Mucosa of descending colon (tissue), 3 donors: ENCODE measurements at places on chromosomes 11 and 22.

GRCh38 chr11:44791316-44791925 lies 64.7 kb downstream of the TSPAN18 start:
- DNase-seq: no peak

DNA sequence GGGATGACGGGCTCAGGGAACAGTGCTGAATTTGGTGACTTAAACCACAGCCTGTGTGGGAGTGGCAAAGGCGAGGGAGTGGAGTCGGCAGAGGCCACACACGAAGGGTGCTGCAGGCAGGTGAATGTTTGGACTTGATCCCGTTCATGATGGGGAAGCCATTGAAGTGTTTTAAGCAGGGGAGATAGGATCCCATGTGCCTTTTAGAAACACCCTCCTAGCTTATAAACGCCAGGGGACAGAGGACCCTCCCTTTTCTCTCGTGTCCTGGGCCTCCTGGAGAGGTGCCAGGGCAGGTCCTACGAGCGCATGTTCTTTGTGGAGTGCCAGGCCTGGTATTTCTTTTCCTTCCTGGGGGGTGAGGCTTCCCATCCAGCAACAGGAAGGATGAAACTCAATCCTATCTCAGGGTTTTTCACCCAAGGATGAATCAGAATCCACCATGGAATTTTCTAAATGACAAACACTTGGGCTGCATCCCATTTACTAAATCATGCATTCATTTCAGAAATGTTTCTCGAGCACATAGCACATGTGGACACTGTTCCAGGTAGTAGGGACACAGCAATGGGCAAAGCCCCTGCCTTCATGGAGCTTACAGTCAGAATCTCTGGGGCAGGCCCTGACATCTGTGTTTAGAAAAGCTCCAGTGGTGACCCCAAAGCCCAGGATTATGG lies 59.6 kb downstream of the CHRDL2 start:
- no peak for DNase-seq

GRCh38 chr11:103035791-103036434 lies 56.0 kb downstream of the DCUN1D5 start:
- no peak for DNase-seq

DNA sequence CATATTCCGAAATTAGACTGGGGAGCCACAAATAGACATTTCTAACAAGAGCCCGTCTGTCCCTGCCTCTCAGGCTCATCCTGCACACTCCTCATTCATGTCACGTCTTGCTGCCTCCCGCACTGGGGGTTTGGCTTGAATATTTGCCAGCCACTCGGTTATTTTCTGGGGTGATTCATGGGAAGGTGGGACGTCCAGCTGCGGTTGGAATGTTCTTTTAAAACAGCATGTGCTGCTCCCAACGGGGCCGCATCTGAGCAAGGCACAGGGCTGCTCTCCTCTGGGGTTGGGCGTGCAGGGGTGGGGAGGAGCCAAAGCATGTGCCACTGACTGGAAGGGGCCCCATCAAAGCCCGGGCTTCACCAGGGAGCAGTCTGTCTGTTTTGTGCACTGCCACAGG lies 25.9 kb upstream of the SLC5A4 start:
- DNase-seq: no peak

DNA sequence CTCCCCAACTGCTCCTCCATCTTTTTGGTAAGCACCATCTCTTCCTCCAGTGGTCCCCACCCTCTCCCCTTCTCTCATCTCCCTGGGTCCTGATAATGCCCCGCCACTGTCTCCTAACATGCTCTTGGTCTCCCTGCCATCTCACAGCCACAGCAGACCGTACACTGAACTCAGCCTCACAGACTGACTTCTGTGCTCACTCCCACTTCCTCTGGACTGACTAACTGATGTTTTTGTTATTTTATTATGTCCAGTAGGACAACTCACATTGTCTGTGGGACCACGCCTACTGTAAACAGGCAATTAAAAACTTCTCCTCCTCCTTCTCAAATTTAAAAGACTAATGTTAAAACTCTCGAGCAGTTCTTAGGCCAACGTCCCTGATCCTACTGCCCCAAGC lies 2.6 kb upstream of the GNAZ start:
- no peak for DNase-seq

DNA sequence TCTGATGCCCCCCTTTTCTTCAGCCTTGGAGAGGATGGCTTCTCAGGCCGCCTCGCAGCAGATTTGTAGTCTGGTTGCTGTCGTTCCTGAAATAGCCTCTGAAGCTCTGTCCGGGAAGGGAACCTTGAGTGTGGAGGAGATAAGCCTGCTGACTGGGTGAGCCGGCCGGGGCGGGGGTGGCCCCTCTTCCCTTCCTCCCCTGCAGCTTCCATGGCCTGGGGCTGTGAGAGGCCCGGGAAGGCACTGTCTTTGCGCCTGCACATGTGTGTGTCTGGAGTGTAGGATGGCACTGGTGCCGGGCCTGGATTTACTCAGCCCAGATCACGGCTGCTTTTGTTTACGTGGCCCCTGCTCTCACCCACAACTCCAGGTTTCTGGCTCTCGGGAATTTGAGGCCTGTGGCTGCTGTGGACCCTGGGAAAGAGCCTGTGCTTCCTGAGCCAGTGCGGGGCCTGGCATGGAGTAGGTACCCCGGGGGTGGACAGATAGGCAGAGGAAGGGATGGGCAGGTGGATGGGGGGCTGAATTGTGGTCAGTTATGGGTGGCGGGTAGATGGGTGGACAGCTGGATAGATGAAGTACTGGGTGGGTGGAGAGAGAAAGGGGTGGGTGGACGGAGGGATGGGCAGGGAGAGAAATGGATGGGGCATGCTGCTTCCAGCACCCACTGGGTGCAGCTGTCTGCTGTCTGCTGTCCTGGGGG lies 16.6 kb downstream of the KCNQ1 start:
- no peak for DNase-seq

GRCh38 chr11:34223021-34223813 lies 117.8 kb downstream of the NAT10 start:
- peak; percentile 66 for DNase-seq

- no peak for DNase-seq
Observed at GRCh38 chr11:44766972-44767278, 40.2 kb downstream of the TSPAN18 start.

- no peak for DNase-seq
Observed at GRCh38 chr11:66878474-66878873, 21.6 kb downstream of the LRFN4 start.

DNA sequence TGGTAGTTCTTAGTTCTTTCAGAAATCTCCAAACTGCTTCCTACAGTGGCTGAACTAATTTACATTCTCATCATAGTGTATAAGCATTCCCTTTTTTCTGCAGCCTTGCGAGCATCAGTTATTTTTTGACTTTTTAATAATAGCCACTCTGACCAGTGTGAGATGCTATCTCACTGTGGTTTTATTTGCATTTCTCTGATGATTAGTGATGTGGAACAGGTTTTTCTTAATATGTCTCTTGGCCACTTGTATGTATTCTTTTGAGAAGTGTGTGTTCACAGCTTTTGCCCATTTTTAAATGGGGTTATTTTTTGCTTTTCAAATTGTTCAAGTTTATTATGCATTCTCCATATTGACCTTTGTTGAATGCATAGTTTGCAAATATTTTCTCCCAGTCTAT lies 459.3 kb downstream of the NTM start:
- no peak for DNase-seq

DNA sequence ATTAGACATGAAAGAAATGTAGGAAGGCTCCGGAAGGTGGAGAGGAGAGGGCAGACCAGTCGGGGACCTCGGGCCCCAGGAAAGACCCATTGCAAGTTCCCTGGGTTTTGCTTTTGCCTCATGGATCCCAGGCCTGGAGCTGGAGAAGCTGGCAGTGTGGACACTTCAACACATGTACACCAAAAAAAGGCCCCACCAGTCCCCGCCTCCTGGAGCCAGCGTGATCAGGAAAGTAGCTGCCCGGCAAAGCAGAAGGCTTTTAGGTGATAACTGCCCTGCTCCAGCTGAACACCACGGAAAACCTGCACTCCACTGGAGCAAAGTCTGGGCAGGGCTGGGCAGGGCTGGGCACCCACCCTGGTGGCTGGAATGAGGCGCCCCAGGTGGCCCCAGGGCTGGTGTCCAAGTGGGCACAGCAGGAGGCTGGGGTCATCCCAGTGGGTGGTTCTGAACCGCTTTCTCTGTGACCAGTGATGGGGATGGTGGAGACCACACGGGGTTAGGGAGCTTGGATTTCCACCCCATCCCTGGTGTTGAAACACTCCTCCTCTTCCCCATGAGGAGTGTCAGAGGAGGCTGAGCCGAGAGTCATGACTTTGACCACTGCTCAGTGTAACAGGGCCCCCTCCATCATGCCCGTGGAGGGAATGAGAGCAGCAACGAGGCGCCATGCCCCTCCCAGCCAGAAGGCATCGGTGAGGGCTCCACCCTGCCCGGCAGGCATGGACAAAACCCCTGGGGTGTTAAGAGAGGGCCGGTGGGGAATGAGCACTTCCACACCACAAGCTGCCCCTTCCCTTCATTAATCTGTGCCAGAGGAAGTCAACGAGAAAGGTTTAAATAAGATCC lies 16.9 kb upstream of the MUC5AC start:
- no peak for DNase-seq

DNA sequence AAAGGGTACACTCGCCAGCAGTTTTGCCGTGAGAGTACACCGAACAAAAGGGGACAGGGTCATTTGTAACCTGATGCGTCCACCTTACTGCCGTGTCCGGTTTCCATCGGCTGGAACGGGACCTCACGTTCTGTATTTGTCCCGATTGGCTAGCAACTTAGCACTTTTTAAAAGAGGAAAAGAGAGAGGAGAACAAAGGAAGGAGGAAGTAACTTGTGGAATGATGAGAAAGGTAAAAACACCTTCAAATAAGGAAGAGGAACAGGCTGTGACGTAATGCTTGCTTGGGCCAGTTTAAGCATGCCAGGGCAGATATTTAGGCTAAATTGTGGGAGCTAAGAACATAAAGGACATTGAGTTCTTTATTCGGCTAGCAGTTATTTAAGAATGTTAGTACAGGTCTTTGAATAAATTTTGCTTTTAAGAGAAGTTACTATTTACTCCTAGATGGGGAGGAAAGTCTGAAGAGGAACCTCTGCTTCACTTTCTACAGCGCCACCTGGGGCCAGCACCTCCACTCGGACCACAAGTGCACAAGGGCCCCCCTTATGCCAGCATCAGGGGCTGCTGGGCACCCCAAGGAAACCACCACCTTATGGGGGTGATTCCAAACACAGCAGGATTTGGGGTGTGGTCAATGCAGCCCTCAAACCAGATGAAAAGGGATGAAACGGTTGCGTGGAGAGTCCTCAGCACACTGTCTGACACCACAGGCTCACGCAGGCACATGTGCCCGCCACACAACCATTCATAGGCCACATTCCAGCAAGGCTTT lies 5.8 kb downstream of the ARSA start:
- peak; percentile 71 for DNase-seq

- no peak for DNase-seq
Observed at GRCh38 chr22:46363611-46364321, 28.3 kb downstream of the TRMU start.

- DNase-seq: no peak
Observed at GRCh38 chr11:118625036-118625690, 17.7 kb downstream of the PHLDB1 start.

DNA sequence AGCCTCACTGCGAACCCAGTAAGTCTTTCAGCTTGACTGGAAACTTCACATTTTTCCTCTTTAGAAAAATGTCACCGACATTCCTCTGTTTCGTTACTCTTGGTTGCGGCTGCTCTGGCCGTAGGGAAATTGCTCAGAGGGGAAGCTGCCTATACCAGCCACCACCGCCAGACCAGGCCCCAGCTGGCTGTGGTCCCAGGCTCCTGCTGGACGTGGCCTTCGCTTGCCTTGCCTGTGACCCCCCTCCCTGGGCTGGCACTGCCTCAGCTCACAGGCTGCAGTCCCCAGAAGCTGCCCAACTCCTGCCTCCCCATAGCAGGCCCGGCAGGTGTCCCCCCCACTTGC lies 197.8 kb downstream of the MN1 start:
- DNase-seq: no peak

DNA sequence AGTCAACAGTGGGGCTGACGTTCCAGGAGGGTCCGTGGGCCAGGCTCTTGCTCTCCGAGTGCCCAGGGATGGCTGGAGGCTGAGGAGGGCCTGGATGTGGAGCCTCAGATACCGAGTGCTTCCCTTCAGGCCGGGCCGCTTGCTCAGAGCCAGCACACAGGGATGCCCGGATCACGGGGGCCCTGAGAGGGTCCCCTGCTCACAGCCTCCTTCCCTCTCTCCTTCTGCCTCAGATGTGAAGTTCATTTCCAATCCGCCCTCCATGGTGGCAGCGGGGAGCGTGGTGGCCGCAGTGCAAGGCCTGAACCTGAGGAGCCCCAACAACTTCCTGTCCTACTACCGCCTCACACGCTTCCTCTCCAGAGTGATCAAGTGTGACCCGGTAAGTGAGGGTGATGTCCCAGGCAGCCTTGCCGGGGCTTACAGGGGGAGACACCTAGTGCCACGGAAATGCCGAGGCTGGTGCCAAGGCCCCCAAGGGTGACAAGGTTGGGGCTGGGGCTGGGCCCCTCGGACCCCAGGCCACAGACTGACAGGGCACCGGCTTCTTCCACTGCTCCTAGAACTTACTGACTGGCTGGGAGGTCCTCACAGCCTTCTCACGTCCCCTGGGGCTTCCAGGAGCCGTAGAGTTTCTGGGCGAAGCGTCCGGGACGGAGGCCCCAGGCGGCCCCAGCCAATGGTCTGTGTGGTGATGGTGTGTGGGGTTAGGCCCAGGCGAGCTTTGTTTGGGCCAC lies 7.0 kb downstream of the CCND1 start:
- peak; percentile 11 for DNase-seq

DNA sequence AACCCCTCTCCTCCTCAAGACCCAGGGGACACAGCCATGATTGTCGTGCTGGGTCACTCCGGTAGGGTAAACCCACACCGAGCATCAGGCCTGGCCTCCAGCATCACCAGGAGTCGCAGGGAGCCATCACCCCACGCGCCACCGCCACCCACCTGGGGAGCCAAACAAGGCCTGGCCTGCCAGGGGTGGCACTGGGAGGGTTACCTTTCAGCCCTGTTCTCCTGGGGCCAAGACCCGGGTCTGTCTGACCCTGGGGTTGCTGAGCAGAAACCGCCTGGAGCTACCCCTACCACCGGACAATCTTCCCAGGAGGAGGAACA lies 39.3 kb upstream of the NNMT start:
- DNase-seq: no peak

DNA sequence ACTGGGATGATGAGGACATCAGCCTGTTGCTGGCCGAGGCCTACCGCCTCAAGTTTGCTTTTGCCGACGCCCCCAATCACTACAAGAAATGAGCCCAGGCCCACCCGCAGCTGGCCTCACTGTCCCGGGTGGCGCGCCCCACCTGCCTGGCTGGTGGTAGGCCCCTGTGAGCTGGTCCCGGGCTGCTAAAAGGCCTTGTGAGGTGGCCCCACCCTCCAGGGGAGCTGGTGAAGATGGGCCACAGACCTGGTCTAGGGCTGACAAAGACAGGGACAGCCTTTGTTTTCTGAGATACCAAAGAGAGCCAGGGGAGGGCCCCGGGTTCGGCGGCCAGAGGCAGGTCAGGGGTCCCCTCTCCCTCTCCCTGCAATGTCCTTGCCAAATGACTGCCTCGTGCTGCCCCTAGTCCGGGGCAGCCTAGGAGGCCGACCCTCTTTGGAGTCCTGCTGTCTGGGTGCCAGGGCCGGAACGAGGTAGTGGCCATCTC lies 411.1 kb downstream of the TBC1D22A start:
- peak; percentile 4 for DNase-seq

GRCh38 chr11:2305140-2305778 lies 3.4 kb downstream of the TSPAN32 start:
- peak; percentile 88 for DNase-seq

- DNase-seq: no peak
Observed at GRCh38 chr11:122663056-122663740, 7.7 kb downstream of the UBASH3B start.

- DNase-seq: no peak
Observed at GRCh38 chr22:35914665-35915476, 113.8 kb downstream of the RBFOX2 start.

- no peak for DNase-seq
Observed at GRCh38 chr22:39250838-39251237, 6.1 kb upstream of the PDGFB start.
